ENCODE measurements at places on chromosomes 1 and 21.

DNA sequence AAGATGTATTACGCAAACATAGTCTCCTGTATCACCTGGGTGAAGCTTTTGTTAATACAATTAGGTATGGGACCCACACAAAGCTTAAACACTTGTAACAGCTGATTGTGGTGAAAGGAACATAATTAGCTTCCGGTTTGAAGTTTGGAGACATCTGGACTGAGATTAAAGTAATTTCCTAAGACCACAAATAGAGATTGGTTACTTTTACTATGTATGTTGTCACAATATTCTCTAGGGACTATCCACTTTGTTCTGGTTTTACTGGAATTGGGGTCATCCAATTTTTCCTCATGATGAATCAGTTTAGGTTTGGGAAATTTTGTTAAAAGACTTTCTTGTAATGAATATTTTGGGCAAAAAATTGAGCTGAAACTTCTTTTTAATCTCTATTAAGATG is 71.8 kb upstream of the SAMSN1 start:
- no peak for DNase-seq

- no peak for DNase-seq
Observed at GRCh38 chr1:7149080-7149838, 364.0 kb downstream of the CAMTA1 start.

DNA sequence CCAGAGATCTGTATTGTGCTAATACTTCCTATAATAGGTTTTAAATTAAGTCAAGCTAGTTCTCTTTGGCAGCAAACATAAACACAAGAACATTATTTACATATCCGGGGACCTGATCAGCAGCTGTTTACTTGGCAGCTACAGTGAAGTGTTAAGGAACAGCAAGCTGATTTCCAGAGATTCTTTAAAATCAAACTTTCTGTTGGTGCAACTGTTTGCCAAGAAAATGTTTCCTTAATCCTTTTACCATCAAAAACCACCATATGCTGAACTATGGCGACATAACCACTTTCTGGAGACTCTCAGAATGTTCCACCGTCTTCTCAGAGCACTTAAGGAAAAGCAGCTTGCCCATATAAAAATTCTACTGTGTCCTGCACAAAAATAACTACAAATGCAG is 107.0 kb upstream of the KRTAP19-8 start:
- DNase-seq = no peak

DNA sequence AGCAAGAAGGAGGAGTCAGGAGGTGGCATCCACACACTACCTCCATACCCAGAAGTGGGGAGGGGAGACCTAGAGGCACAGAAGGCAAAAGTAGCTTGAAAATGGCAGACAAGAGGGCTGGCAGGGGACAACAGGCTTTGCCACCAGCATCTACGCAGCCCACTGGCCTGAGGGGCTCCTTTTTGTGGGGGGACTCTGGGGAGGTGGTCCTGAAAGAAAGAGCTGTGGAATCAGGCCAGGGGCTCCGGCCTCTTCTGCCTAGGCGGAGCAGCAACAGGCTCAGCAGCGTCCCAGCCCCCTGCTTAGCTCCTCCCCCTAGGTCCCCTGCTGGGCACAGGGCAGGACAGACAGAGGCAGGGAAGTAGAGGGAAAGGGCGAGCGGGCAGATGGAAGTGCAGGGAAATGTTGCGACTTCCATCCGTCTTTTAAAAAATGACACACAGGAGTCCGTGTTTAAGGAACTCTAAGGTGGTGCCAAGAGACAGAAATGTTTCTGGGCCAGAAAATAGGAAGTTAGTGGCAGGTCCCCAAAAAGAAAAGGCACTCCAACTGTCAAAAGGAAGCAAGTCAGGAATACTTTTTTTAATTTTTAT is 10.0 kb upstream of the LEFTY2 start:
- DNase-seq = no peak

DNA sequence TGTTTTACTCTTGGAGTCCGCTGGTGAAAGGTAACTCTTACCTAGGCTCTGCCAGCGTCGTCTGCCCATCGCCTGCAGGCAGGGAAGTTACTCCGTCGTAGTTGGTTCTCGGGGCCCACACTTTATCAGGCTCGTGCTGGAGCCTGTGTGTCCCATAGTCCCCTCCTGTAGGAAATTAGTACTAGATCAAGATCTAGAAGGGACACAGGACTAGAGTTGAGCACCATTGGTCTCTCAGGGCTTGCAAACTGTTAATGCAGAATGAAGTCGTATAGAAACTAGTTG is 940 bp downstream of the SRRM1 start:
- DNase-seq = no peak

DNA sequence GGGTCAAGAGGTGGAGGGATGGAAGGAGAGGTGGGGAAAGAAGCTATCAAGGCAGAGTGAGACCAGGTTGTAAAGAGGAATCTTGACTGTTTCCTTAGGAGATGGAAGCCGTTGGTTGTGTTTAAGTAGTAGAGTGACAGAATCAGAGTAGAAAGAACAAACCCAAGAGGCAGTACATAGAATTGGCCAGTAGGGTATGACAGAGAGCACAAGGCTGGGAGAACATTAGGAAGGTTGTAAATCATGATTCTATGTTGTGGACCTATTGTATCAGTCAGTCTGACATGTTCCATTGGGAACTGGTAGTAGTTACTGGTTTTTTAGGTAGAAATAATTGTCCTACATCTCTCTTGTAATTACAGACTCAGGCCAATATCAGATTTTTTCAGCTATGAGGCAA is 486.9 kb upstream of the USP24 start:
- DNase-seq = peak; percentile 5

- no peak for DNase-seq
Observed at GRCh38 chr1:188669728-188670382, 1807.8 kb downstream of the BRINP3 start.

DNA sequence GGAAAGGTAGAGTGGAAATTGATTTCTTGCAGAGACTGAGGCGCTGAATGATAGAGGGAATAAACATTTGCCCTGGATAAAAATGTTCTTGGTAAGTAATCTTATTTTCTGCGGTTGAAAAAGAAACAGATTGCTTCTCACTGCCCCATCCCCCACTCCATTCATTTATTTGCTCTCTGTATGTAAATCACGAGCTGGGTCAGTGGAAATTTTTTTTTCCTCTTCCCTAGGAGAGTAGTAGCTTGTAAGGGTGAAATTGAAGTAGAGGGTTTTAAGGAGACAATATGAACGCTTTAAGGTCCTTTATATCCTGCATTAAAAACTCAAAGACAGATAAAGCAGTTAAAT is 1.4 kb upstream of the BRINP3 start:
- DNase-seq = no peak

- no peak for DNase-seq
Observed at GRCh38 chr1:6971048-6971447, 185.8 kb downstream of the CAMTA1 start.

DNA sequence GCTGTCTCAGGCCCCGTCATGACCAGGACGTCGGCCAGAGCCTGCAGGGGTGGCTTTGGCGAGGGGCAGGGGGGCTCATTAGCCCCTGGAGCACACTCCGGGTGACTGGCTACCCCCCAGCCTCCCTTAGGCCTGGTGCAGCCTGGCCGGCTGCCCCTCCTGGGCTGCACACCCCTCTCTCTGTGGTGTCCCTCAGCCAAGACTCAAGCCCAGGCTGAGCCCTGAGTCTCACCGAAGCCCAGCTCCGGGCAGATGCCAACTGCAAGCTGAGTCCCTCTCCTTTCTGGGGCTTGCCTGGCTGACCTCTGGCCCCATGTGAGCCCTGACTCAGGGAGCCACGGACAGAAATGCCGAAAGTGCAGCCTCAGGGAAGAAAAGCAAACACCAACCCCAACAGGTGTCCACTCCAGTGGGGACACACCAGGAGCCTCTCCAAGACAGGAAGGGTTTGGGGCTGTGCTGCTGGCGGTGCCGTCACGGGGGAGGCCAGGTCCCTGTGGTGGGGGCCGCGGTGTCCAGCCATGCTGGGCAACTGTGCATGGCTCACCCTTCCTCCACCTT is 5.3 kb upstream of the IBA57 start:
- no peak for DNase-seq

DNA sequence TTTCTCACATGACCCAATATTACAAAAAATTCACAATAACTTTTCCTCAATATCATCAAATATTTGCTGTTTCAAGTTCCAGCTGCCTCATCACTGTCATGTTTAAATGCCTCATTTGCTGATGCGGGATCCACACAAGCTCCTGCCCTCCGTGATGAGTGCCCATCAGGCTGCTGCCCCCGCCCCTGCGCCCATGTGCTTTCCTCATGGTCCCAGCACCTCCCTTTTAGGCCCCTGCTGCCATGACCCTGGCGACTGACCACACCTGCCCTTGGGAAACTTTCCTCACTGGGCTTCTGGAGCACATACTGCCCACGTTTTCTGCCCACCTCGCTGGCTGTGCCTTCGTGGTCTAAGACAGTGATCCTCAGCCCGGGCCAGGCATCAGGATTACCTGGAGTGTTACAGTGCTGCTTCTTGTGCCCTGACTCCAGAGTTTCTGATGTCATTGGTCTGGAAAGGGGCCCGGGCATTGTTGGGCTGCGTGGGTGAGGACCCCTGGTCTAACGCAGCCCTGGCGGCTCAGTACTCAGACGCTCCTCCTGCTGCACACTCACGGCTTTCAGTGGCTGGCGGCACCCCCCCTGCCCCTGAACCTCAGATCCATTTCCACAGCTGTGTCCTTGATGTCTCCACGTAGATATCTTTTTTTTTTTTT is 20.5 kb downstream of the PLEKHM2 start:
- no peak for DNase-seq

DNA sequence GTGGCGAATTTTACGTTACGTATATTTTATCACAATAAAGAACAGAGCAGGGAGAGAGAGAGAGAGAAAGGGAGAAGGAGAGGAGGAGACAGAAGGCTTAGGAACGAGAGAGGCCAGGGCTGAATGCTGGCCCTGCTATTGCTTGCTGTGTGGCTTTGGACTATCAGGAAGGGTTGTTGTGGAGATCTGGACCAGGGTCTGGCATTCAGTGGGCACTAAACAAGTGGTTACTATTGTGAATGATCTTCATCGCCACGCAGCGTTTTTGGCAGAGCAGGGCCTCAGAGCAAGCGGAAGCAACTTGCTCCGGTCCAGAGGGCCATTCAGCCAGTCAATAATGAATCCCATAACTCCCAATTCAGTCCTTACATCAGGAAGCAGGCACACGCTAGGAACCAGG is 26.4 kb downstream of the PIK3C2B start:
- no peak for DNase-seq

DNA sequence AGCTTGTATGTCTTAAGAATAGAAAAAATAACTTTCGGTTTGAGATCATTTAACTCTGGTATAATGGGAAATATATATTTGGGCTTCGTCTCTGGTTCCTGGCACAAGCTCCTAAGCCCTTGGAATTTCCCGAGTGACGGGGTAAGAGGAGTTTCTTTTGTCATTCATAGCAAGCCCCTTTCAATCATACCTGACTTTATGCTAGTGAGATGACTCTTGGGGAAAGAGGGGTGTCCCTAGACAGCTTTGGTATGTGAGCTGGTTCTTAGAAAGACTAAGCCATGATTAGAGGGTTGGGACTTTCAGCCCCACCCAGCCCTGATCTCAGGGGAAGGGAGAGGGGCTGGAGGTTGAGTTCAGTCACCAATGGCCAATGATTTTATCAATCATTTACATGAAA is 13.9 kb upstream of the MTARC1 start:
- no peak for DNase-seq

- no peak for DNase-seq
Observed at GRCh38 chr1:184903111-184903692, 71.1 kb downstream of the NIBAN1 start.

- no peak for DNase-seq
Observed at GRCh38 chr1:4375812-4376211, 278.6 kb upstream of the AJAP1 start.

DNA sequence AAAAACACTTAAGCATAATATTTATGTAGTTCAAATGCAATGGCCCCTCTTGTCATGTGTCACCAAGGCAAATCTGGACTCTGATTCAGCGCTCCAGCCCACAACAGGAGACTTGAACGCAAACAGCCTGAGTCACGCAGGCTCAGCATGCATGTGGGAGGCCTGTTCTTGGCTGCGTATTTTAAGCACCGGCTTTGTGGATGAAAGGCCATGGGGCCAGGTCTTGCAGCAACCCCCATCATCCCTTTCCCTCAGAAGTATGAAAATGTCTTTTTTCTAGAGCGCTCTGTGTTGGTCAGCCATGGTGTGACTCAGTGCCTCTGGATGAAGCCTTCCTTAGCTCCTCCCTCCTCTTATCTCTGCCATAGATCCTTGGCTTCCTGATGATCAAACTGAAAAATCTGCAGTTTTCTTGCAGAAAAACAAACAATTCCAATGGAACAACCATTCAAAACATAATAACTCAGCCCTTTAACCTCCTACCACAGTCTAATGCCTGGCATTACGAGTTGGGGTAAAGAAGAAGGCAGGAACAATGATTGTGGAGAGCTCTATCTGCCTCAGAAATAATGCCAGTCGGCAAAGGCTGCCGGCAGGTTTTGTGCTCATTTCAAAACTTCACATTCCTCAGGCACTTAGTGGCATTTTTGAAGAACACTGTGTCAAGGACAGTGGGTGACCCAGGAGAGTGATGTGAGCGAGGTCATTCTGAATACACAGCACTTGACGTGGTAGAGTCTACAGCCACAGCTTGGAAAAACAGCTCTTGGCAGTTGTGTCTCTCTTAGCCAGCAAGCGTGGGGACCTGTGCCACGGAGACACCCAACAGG is 167.5 kb downstream of the CLIC6 start:
- no peak for DNase-seq

DNA sequence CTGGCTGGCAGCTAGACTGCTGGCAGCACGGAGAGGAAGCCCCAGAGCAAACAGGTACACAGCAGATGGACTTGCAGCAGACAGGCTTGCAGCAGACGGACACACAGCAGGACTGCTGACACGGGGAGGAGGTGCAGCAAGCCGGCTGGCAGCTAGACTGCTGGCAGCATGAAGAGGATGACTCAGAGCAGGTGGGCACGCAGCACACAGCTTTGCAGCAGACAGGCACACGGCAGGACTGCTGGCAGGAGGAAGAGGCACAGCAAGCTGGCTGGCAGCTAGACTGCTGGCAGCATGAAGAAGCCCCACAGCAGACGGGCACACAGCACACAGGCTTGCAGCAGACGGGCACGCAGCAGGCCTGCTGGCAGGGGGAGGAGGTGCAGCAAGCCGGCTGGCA is 498 bp downstream of the KRTAP10-2 start:
- DNase-seq = no peak

- DNase-seq = no peak
Observed at GRCh38 chr1:170987424-170987823, 52.1 kb downstream of the MROH9 start.

GRCh38 chr21:43899307-43900077 is 34.5 kb downstream of the AGPAT3 start:
- DNase-seq = no peak

- DNase-seq = no peak
Observed at GRCh38 chr1:64039390-64039926, 164.0 kb upstream of the UBE2U start.

- DNase-seq = no peak
Observed at GRCh38 chr1:216630532-216630931, 92.7 kb downstream of the ESRRG start.

DNA sequence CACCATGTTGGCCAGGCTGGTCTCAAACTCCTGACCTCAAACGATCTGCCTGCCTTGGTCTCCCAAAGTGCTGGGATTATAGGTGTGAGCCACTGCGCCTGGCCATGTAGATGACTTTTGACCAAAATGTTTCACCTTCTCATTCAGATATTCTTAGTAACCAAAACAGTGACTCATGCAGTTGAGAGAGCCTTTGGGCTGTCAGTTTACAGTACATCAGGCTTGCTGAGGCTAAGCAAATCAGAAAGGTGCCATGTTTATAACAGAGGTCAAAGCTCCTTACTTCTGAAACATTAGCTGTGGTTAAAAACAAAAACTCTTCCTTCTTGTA is 21.0 kb downstream of the CNIH4 start:
- DNase-seq = no peak

GRCh38 chr1:107048241-107048640 is 8.2 kb upstream of the PRMT6 start:
- no peak for DNase-seq
